ENCODE measurements at places on chromosomes 7 and 10.
A peak's percentile ranks its signal among the peaks of the same experiment; 100 is the strongest.

DNA sequence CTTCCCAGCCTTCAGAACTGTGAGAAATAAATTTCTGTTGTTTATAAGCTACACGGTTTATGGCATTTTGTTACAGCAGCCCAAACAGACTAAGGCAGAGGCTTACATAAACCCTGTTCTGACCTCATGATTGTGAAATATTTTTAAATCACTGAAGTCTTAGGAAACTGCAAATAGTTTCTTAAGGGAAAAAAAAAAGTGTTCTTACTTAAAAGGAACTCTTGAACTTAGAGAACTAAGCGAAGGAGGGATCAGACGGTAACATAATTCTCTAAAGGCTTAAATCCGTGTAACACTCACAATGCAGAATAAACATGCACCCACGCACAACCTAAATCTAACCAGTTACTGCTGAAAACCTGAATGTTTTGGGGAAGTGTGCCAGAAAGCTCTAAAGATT is 749.1 kb upstream of the LRRTM3 start:
- no peak for DNase-seq

- no peak for DNase-seq
Observed at GRCh38 chr10:73876157-73876556, 1.8 kb upstream of the CAMK2G start.

- DNase-seq: no peak
Observed at GRCh38 chr10:21702633-21703111, 168.6 kb downstream of the MLLT10 start.

- no peak for DNase-seq
Observed at GRCh38 chr7:143909863-143910262, 7.9 kb upstream of the TCAF1 start.

GRCh38 chr7:50138101-50138500 is 45.1 kb upstream of the ZPBP start:
- DNase-seq: no peak

- no peak for DNase-seq
Observed at GRCh38 chr10:16717622-16718395, 99.4 kb downstream of the RSU1 start.

GRCh38 chr7:117119192-117119924 is 166.1 kb downstream of the ST7 start:
- peak; percentile 39 for DNase-seq

GRCh38 chr7:98107313-98107721 is 655 bp downstream of the LMTK2 start:
- DNase-seq: peak; percentile 3

GRCh38 chr10:28382525-28383269 is 79.8 kb upstream of the MPP7 start:
- DNase-seq: no peak

GRCh38 chr10:8315619-8316021 is 261.1 kb downstream of the GATA3 start:
- no peak for DNase-seq

- no peak for DNase-seq
Observed at GRCh38 chr10:83538047-83538446, 601.3 kb upstream of the GHITM start.

DNA sequence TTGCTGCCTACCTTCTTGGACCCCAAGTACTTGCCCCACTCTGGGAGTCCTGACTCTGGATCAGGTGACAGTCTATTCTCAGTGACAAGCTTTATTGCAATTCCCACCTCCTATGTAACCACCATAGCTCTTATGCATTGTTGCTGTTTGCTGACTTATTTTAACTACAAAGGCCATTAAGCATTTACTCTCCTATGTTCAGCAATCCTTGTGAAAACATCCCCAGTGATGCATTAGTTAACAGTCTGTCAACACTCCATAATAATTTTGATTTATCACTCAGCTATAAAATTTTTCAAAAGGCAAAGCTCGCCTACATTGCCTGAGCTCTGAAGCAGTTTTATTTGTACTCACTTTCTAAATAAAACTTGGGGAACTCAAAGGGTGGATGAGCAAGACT is 871.8 kb upstream of the SORCS1 start:
- no peak for DNase-seq

DNA sequence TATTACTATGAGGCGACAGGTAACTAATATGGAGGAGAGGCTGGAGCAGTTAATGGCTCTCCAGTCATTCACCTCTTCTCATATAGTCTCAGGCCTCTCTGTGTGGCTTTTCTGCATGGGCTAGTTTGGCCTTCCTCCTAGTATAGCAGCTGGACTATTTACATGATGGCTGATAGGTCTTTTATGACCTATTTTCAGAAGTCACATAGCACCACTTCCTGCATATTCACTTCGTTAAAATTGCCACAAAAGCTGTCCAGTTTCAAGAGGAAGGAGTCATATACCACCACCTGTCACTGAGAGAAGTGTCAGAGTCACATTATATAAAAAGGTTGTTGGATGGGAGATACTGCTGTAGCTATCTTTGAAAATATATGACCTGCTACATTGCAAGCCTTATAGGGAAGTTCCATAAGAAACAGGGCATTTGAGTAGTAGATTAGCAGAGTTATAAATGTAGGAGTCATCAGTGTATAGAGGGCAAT is 8.0 kb upstream of the DMTF1 start:
- DNase-seq: no peak

- DNase-seq: no peak
Observed at GRCh38 chr10:43765516-43765915, 116.8 kb upstream of the ZNF32 start.

GRCh38 chr10:111139567-111139966 is 62.7 kb downstream of the ADRA2A start:
- DNase-seq: no peak

DNA sequence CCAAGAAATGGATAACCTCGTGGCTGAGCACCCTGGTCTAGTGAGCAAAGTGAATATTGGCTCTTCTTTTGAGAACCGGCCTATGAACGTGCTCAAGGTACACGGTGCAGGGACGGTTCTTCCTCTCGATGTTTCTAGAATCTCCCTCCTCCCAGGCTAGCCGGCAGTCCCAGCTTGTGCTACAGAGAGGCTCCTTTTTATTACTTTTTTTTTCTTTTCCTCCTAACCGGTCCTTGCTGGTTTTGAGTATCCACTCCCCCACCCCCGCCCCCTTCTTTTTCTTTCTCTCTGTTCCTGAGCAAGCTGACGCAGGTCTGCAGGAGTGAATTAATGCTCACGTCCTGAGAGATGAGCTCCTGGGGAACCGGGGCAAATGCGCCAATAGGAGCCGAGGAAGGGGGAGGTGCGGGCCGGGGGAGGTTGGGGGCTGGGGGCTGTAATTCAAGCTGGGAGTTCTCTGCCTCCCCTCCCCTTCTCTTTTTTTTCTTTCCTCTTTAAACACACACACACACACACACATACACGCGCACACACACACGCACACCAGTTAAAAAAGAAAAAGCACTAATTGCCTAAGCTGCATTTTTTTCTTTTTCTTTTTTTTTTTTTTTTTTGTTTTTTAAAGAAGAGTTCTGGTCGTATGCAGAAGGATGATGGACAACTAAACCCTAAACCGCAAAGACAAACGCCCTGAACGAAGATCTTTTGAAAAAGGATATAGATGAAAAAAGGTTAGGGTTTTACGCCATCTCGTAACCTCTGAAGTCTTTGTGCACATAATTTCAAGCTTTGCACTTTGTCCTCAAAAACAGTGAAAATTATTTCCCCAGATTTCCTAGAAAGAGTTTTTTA is 6.6 kb downstream of the CPA2 start:
- DNase-seq: no peak

DNA sequence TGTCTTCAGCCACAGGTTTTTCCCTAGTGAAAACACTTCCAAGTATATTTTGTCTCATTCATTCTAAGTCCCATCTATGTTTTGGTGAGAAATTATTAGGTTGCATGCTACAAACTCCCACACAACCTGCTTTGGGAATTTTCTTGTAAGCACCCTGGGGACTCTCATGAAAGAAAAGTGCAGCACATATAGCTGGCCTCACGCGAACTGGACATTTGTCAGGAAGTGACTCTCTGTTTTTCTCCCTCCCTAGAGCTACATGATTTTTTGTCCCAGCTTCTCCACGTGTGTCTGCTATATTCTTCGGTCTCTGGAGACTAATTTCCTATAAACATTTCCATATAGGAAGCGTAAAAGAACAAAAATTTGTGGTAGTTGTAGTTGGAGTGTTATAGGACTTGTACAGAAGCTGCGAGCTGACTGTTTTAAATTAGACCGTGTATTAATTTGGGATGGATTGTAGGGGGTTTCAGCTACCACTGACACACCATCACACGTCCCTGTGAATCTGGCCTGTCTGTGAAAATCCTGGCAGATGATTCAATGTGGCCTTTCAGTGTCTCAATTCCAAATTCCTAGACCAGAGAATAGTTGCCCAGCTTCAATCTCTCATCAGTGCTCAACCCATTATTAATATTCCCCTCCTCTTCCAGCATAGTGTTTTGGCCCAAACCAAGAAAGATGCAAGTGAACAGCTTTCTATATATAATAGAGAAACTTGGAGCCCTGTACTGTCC is 40.2 kb downstream of the ARL4A start:
- DNase-seq: no peak

- DNase-seq: no peak
Observed at GRCh38 chr7:15626041-15626440, 60.4 kb downstream of the MEOX2 start.

DNA sequence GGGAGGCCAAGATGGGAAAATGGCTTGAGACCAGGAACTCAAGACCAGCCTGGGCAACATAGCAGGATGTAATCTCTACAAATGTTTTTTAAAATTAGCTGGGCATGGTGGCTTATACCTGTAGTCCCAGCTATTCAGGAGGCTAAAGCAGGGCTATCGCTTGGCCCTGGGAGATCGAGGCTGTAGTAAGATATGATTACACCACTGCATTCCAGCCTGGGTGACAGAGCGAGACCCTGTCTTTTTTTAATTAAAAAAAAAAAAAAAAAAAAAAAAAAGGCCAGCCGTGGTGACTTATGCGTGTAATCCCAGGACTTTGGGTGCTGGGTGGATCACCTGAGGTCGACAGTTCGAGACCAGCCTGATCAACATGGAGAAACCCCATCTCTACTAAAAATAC is 27.4 kb downstream of the MYOF start:
- no peak for DNase-seq

GRCh38 chr7:26965724-26966123 is 101.3 kb upstream of the SKAP2 start:
- no peak for DNase-seq

GRCh38 chr10:132396494-132397035 is 435 bp upstream of the PWWP2B start:
- DNase-seq: peak; percentile 56

- DNase-seq: no peak
Observed at GRCh38 chr10:49504528-49504927, 34.4 kb downstream of the ERCC6 start.

All from activated effector memory CD4-positive, alpha-beta T cell treated with Interleukin-2 at 50 U/mL for 16 hours (primary cell).